ENCODE measurements at places on chromosomes 5 and 9.
A peak's percentile ranks its signal among the peaks of the same experiment; 100 is the strongest.

GRCh38 chr5:98106116-98107031 lies 667.1 kb upstream of the RGMB start:
- DNase-seq, result no peak

GRCh38 chr5:101102506-101102905 lies 199.4 kb upstream of the ST8SIA4 start:
- DNase-seq, result no peak

GRCh38 chr9:128945798-128946501 lies 1.5 kb downstream of the DOLK start:
- no peak for DNase-seq

GRCh38 chr9:108953983-108954574 lies 19.9 kb downstream of the ABITRAM start:
- DNase-seq, result no peak

DNA sequence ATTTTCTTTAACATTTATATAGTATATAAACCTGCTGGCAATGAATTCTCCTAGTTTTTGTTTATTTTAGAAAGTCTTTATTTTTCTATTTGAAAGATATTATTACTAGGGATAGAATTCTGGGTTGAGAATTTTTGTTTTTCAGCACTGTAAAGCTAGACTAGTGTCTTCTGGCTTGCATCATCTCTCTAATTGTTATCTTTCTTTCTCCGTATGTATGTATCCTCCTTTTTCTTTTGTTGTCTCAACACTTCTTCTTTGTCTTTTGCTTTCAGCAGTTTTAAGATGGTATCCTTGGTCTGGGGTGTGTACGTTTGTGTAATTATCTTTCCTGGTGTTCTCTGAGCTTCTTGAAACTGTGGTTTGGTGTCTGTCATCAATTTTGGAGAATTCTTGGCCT lies 48.8 kb downstream of the FBXO4 start:
- DNase-seq, result no peak

DNA sequence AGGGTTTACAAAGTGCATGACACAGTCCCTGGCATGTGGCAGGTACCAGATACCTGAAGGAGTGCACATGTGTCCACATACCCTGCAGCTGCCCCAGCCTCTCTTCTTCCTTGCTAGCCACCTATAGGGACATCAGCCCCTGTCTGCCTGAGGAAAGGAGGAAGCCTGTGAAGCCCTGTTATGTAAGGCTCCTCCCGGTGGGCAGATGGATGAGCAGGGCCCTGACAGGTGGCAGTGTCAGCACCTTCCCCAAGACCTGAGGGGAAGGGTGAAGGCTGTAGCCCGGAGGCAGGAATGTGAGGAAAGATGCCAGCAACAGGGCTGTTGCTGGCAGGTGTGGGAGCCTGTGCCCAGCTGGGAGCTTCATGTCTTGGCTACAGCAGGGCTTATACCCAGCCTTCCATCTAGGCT lies 21.7 kb downstream of the TCF7 start:
- DNase-seq, result peak; percentile 46

GRCh38 chr9:125549465-125549871 lies 157.5 kb downstream of the MAPKAP1 start:
- DNase-seq, result no peak

DNA sequence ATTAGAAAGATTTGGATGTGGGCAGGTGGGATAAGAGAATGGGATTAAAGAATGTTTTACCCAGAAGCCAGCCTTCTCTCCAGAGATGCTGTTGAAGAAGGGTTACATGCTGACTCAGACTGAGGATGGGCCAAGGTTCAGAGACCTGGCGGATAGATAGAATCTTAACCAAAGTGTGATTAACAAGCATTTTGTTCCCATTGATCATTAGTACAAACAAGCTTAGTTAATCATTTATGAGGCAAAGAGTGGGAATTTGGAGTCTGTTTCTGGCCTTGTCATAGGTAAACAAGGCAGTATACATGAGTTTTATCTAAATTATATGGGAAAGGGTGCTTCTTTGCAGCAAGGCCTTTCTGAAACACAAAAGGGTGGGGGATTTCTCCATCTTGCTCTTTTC lies 20.8 kb upstream of the DTWD2 start:
- DNase-seq, result no peak

- DNase-seq, result no peak
These were observed 17.7 kb downstream of the MARVELD2 start for GRCh38 chr5:69432412-69433206.

GRCh38 chr5:151408591-151409230 lies 38.7 kb upstream of the SLC36A1 start:
- no peak for DNase-seq

GRCh38 chr5:157574456-157575380 lies 857 bp downstream of the ADAM19 start:
- DNase-seq, result no peak

GRCh38 chr5:67976891-67977601 lies 238.5 kb upstream of the PIK3R1 start:
- DNase-seq, result no peak

DNA sequence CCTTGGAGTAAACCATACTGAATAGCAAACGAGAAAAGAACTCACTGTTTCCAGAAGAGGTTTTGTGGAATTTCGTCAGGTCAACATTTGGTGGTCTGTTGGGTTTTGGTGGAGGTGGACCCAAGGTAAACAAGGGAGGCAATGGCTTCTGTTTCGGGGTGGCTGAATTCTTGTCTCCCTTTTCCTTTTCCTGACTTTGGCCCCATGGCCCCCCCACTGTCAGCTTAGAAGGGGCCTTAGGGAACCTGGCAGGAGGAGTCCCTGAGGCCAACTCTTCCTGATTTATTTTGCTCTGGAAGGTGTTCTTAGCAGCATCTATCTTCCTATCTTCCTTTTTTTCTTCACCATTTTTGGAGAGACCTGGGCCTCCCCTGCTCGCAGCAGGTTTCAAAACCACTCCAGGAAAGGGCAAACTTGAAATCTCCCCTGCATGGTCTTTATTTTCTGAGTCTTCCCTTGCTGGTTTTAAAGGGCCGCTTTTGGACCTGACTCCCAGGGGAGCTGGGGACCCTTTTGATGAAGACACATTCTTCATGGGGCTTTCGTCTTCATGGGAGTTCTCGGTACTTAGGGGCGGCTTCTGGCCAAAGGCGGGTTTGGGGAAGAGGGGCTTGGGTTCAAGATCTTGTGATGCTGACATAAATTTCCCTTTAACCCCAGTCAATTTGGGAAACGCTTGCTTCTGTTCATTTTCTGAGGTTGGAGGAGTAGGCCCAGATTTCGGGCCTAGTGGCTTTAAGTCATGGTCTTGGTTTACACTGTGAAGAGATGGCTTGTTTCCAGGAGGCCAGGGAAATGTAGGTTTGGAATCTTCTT lies 17.4 kb downstream of the FYB1 start:
- DNase-seq, result no peak

DNA sequence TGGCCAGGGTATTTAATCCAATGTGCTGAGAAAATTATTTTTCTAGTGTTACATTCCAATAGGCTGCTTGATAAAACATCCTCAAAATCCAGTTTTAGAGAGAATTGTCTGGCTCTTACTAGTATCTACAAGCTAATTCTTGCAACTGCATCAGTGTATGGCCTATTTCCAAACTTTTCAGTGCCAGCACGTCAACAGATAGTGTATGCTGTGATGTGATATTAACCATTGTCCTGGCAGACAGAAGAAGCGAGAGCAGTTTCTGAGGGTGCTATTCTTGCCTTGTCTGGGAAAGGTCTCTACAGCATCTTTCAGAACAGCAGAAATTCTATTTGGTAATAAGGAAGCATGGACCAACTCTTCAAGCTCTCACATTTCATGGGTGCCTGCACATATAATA lies 174.2 kb upstream of the CDH12 start:
- no peak for DNase-seq

DNA sequence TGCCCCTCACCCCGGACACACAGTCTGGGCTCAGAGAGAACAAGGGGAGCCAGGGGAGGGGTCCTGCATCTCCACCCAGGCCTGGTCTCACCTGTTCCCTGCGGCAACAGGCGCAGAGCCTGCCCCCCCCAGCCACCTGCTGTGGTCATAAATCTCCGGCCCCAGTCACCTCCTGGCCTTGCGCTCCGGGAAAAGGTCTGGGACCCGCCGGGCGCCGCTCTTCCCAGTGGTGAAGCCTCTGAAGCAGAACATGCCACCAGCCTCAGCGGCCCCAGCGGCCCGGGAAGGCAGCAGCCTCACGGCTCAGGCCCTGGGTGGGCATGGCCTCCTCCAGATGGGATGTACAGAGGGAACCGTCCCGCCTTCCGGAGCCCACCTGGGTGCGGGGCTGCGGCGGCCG lies 20.6 kb downstream of the NOTCH1 start:
- DNase-seq, result no peak

- no peak for DNase-seq
These were observed 15.3 kb upstream of the KLF4 start for GRCh38 chr9:107504585-107505455.

DNA sequence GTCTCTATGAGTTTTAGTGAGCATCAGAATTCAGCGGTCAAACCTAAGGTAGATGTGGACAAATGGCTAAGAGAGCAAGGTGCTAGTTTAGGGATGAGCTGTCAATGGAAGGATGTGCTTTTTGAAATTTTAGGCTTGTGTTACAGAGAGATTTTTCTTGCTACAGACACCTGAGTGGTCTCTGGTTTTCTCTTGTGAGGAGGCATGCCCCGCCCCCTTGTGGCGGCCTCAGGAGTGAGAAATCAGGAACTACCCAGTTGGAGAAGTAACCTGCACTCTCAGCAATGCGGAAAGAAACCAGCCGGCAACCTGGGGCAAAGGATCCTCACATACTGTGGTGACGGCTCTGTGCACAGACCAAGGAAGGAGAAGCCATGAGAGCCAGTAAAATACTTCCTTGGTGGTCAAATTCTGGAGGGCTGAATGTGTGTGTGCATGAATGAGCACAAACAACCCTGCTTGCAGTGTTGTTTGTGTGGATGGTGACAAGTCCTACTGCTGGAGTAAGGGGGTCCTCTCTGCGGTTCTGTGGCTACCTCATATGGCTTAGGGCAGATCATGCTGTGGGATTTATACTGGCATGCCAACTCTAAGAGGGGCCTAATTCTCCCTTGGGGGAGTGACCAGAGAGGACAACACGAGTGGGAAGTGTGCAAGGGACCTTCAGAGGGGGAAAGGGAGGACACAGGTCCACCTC lies 16.7 kb upstream of the HSD17B4 start:
- DNase-seq, result peak; percentile 14

DNA sequence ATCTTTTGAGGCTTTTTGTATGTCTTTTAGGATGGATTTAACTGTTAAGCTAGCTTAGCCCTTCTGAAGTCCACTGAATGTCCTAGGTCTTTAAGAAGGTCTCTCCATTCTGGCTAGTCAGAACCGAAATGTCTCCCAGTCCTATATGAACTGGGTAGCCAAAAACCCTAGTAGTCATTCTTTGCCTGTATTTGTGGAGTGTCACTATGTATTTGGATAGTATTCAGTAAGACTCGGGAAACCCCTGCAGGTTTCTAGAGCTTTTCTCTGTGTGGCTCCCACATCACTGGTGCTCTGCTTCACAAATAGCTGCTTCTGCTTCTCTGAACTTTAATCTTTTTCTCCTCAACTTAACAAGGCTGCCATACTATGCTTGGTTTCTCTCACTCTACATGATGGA lies 68.0 kb downstream of the RIC1 start:
- no peak for DNase-seq

DNA sequence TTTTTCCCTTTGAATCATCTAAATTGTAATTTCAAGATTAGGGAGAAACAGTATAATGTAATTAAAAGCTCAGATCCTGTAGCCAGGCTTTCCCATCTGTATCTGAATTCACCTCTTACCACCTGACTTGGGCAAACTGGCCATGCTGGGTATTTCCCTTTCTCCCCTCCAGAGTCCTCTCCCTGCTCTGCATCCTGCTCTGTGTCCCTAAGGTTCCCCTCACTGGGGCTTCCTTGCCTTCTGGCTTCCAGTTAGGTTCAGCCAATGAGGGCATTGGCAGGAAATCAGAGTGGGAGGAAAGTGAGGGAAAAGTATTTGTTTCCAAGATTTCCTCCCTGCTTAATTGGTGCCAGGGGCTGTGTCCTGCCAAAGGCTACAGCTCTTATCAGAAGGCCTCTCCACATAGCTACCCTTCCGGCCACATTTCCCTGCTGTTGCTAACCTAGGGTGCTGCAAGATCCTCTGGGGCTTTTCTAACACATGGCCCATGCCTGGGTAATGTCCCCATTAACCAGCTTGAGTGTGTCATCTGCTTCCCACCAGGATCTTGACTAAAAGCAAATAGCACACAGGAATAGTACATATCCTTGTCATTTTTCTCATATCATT lies 51.0 kb upstream of the MPDZ start:
- no peak for DNase-seq

- DNase-seq, result no peak
These were observed 597.0 kb downstream of the CHSY3 start for GRCh38 chr5:130501151-130501865.

GRCh38 chr5:17177501-17178372 lies 39.7 kb upstream of the BASP1 start:
- no peak for DNase-seq

DNA sequence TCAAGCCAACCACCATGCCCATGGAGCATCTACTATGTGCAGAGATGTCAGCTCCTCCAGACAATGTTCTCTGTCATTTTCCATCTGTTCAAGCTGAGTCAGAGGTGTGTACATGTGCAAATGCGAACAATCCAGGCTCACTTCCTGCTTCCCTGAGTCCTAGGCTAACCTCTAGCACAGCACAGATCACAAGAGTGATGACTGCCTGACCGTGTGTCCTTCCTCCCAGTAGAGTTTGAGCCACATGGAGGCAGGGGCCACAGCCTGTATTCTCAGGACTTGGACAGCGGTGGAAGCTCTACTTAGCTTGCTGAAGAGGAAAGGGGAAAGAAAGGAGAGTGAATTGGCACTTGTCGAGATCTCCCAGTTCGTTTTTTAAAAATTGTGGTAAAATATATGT lies 87.2 kb downstream of the KCNIP1 start:
- no peak for DNase-seq

- DNase-seq, result no peak
These were observed 269.9 kb downstream of the MED10 start for GRCh38 chr5:6108540-6108848.

GRCh38 chr5:25481463-25481862 lies 836.7 kb upstream of the CDH10 start:
- no peak for DNase-seq

DNA sequence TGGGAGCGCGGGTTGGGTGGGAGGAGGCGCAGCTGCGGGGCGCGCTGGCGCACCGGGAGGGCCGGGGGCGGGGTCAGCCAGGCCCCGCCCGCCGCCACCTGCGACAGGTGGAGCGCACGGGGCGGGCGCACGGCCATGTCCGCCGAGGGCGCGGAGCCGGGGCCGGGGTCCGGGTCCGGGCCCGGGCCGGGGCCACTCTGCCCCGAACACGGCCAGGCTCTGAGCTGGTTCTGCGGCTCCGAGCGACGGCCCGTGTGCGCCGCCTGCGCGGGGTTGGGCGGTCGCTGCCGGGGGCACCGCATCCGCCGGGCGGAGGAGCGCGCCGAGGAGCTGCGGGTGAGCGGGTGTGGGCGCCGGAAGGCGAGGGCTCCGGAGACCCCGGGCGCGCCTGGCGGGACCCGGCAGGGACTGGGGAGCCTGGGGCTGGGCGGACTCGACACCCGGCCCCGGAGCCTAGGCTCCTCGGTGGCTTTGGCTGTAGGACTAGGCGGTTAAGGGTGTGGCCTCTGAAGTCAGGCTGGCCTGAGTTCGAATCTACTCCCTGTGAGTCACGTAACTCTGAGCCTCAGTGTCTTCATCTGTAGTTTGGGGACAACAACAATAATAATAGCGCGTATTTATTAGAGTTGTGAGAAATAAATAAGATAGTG lies at the start of gene BSPRY:
TSS of gene BSPRY (plus strand) at position 97 of the 650 bp plus-strand sequence. CDS start at position 136, 39 bp downstream.
- no peak for DNase-seq

Data from posterior cingulate gyrus (tissue), 11 donors.